ENCODE measurements at places on chromosomes 4 and X. TPM values are rescaled to one million over a fixed set of nuclear protein-coding genes. Genes with fewer than 3 reads are reported as not detected.

C4orf50 gene
- polyA plus RNA-seq = under 0.01 TPM

CXCL1 gene
- 2.8 TPM for polyA plus RNA-seq

PLK4 gene
- 0.68 TPM for polyA plus RNA-seq

AADAT gene
- 16.1 TPM for polyA plus RNA-seq

ABLIM2 gene
- polyA plus RNA-seq = 0.93 TPM

- H3K27ac ChIP-seq = no peak overlapping the region
- no peak for DNase-seq
- no peak overlapping the region for H3K4me3 ChIP-seq
These were observed 5.6 kb downstream of the PDE5A start for GRCh38 chr4:119623025-119623424.

DNA sequence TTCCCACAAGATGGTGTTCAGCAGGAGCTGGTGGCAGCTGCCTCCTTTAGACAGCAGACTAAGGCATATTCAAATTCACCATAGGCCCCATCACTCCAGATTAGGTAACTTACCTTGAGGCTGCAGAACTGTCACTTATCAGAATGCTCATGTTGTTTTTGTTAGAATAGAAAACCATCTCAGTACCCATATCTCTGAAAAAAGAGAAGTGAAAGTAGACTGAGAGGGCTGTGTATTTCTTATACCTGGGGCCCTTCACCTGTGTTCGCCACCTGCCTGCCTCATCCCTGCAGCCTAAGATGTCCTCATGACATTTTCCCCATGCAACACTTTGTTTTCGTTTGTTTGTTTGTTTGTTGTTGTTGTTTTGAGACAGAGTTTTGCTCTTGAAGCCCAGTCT lies 32.9 kb upstream of the SPRY1 start:
- H3K27ac ChIP-seq = no peak overlapping the region
- H3K27me3 ChIP-seq = no peaks in the 10 kb centered on the region
- H3K36me3 ChIP-seq = no peaks in the 10 kb centered on the region
- H3K4me1 ChIP-seq = no peaks in the 10 kb centered on the region

- H3K4me3 ChIP-seq = no peak overlapping the region
- no peaks in the 10 kb centered on the region for H3K36me3 ChIP-seq
- H3K27ac ChIP-seq = no peak overlapping the region
- no peak for DNase-seq
- no peaks in the 10 kb centered on the region for H3K27me3 ChIP-seq
These were observed 42.4 kb downstream of the SLC7A11 start for GRCh38 chr4:138199568-138200235.

DNA sequence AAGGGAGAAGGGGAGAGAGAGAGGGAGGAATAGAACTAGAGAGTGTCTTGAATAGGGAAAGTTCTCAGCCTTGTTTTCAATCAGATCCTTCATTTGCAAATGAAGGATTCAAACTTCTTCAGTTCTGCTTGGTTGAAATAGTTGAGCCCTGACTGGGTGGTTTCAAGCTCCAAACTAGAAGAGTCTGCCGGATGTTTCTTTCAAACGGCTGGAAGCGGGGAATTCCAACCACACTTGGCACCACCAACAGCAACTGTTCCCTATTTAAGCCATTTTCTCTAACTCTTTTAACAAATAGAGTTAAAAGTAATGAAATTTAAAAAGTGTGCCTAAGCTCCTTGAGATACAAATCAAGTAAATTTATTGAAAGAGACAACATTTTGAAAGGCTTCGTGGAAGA lies 67.5 kb upstream of the DDX60 start:
- peaks cover 35% of the 10 kb centered on the region for H3K36me3 ChIP-seq
- H3K4me1 ChIP-seq = no peaks in the 10 kb centered on the region

DNA sequence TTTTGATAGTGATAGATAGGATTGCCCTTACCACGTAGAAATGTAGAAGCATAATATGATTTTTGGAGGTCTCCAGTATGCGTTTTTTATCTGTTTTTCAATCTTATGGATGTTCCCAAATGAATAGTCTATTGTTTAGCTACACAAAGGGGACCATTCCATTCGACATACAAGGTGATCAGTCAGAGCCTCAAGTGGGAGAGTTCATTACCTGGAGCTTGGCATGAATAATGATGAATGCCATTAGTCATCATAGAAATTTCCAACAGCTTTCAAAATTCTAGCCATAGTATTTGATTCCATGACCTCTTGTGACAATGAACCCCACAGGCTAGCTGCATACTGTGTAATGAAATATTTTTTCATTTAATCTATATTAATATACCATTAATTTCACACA lies 123.6 kb downstream of the PDHA2 start:
- no peaks in the 10 kb centered on the region for H3K36me3 ChIP-seq
- H3K4me1 ChIP-seq = no peaks in the 10 kb centered on the region
- no peak for DNase-seq
- no peak overlapping the region for H3K27ac ChIP-seq
- no peak overlapping the region for H3K4me3 ChIP-seq

GRCh38 chrX:112545051-112545450 lies 134.7 kb downstream of the LHFPL1 start:
- DNase-seq = no peak
- no peak overlapping the region for H3K4me3 ChIP-seq
- no peaks in the 10 kb centered on the region for H3K4me1 ChIP-seq
- no peak overlapping the region for H3K27ac ChIP-seq
- no peaks in the 10 kb centered on the region for H3K27me3 ChIP-seq
- H3K36me3 ChIP-seq = no peaks in the 10 kb centered on the region

DNA sequence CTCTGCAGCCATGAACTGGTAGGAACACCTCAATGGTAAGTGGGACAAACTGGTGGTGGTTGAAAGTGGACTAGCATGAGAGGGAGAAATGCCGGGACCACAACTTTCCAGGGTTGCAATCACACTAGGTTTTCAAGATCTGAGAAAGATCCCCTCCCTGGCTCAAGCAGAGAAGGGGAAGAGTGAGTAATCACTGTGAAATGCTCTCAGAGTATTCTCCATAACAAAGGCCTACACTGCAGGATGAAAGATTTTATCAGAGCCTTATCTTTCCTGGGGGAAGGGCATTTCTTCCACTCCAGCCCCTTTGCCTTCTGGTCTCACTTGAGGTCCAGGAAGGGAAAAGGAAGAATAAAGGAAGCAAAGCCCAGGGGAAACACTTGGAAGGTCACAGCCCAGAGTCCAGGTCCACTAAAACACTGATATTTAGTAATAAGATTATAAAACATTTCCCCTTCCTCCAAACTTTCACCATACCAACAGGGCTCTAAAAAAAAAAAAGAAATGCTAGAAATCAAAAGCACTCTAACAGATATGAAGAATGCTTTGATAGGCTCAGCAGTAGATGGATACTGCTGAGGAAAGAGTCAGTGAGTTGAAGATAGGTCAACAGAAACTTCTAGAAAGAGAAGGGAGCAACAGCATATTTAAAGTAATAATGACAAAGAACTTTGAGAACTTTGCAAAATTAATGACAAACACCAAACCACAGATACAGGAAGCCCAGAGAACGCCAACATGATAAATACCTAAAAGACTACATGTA lies 95.9 kb downstream of the WDFY3 start:
- no peak overlapping the region for H3K4me3 ChIP-seq
- no peak for DNase-seq
- no peak overlapping the region for H3K27ac ChIP-seq
- no peaks in the 10 kb centered on the region for H3K36me3 ChIP-seq
- no peaks in the 10 kb centered on the region for H3K27me3 ChIP-seq

GRCh38 chrX:6041630-6042029 lies 187.0 kb downstream of the NLGN4X start:
- no peaks in the 10 kb centered on the region for H3K4me1 ChIP-seq
- no peaks in the 10 kb centered on the region for H3K27me3 ChIP-seq
- no peak overlapping the region for H3K4me3 ChIP-seq
- no peak overlapping the region for H3K27ac ChIP-seq

DNA sequence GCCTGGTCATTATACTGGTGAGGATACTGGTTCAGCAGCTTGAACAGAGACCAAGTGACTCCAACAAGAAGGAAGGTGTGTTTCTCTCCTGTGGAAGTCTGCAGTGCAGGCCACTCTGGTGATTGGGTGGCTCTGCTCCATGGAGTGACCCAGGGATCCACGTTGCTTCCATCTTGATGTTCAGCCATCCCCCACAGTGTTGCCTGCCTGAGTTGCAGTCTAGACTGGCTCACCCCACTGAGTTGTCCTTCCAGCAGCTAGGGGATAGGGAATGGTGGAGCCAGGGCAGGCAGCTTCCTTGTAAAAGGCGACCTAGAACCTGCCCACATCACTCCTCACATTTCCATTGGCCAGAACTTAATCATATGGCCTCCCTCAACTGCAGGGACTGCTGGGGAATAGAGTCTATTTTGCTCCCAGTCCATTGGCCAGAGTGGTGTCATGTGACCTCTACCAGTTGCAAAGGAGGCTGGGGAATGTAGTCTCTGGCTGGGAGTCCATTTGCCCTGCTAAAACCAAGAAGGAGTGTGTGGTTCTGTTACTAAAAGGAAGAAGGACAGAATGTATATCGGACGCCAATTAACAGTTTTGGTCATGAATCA lies 8.0 kb downstream of the MAN2B2 start:
- H3K36me3 ChIP-seq = peaks cover 18% of the 10 kb centered on the region
- no peaks in the 10 kb centered on the region for H3K27me3 ChIP-seq
- no peak overlapping the region for H3K4me3 ChIP-seq

GRCh38 chrX:10842646-10843045 lies 222.3 kb upstream of the MID1 start:
- no peak for DNase-seq
- no peaks in the 10 kb centered on the region for H3K27me3 ChIP-seq
- no peak overlapping the region for H3K4me3 ChIP-seq
- no peaks in the 10 kb centered on the region for H3K4me1 ChIP-seq

DNA sequence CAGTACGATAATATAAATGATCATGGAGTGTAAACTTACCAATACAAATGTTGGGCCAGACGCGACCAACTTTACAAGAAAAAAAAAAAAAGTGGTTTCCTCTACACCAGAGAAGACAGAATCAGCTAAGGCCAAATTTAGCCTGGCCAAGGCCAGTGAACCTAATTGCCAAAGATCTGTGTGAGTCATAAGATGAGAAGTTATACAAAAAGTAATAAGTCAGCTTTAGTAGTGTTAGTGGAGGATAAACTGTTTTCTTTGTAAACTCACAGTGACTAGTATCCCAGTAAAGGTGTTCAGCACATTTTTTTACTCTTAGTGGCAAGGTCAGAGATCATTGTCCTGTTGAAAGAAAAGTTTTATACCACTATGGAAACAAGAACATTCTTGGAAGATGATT lies 531.4 kb upstream of the TECRL start:
- no peaks in the 10 kb centered on the region for H3K4me1 ChIP-seq
- H3K4me3 ChIP-seq = no peak overlapping the region
- no peaks in the 10 kb centered on the region for H3K36me3 ChIP-seq
- no peaks in the 10 kb centered on the region for H3K27me3 ChIP-seq

GRCh38 chr4:120348521-120348920 lies 281.9 kb upstream of the MAD2L1 start:
- H3K36me3 ChIP-seq = no peaks in the 10 kb centered on the region
- H3K27ac ChIP-seq = no peak overlapping the region
- no peak overlapping the region for H3K4me3 ChIP-seq
- no peak for DNase-seq
- H3K4me1 ChIP-seq = no peaks in the 10 kb centered on the region
- H3K27me3 ChIP-seq = no peaks in the 10 kb centered on the region

DNA sequence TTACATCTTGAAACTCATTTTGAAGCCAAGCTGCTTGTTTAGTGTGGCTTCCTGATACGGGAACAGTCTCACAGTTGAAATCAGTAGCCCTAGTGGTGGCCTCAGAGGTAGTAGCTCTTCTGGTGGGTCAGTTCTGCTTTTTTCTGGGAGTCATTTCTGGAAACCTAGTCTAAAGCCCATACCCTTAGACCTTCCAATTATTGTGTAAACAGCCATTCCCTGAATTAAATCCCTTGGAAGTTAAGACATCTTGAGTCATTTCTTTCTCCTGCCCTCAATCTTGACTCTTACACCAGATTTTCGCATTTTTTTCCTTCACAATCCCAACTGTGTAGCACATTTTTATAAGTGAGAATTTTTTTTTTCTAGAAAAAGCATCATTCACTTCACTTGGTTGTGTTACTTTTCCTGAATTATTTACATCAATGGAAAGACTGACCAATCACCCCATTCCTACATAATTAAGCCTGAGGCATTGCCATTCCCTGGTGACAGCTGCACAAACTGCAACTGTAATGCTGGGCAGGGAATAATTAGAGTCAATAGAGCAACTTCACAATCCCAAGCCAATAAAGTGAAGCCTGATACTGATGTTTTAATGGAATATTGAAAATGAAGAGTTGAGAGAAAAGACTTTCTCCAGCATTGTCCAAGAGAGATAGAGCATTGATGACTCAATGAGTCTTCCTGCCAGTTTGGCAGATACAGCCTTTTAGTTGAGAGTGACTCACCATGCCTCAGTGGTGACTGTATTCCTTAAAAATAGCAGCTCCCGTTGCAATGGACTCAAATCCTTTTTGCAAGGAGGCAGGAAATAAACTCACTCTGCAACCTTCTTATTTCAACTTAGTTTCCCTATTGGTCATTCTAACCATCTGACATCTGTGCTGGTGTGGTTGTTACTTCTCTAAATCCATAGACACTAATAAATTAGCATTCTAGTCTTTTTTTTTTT lies 13.0 kb upstream of the SEPSECS start:
- no peak overlapping the region for H3K27ac ChIP-seq
- no peak overlapping the region for H3K4me3 ChIP-seq
- DNase-seq = no peak
- no peaks in the 10 kb centered on the region for H3K36me3 ChIP-seq
- peaks cover 5% of the 10 kb centered on the region for H3K4me1 ChIP-seq

Data from liver (tissue), 10 donors.